Lung microvascular endothelial cell (primary cell): ENCODE measurements at places on chromosomes 3 and 15.

DNA sequence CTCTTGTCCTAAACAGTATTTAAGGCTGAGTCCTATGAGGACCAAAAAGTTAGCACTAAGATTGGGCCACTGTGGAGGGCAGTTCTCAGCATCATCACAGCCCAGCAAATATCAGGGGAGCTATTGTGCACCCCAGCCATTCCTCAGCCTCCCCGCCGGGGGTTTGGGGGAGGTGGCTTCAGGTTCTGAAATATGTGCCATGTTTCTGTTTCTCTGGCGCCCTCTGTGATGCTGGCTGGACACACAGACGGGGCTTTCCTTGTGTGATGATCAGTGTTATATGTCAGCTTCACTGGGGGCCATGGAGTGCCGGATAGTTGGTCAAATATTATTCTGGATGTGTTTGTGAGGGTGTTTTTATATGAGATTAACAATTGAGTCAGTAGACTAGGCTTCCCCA is 106.8 kb downstream of the GABRG3 start:
- DNase-seq: no peak

DNA sequence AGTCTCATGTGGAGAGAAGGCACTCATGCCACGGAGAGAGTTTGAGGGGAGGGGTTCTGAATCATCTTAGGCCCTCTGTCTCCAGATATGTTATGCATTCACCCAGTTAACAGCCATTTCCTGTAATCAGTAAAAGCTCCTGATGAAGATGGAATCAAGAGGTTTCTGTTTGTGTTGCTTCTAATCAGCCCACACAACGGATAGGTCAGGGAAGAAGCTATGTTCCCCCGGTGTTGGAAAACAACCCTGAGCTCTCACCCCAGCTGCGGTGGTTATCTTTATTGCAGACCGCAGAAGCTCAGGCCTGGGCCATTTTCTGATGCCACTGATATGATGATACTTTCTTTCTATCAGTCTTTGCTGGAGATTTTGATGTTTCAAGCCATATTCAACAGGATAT is 338.5 kb upstream of the ONECUT1 start:
- no peak for DNase-seq

DNA sequence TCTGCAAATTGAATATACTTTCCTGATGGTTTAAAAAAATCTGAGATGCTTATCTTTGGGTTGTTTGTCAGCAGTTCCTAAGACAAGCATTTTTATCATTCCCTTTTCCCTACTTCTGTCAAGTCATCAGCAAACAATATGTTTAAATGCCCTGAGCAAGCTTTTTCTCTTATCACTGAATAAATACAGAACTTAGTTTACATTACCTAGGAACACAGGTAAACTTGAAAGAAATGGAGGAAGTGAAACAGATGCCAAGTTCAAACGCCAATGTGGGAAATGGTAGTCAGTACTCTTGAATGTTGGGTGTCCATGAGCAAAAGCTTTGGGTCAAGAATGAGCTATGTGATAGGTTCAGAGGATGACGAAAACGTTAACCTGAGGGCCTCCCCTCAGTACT is 17.2 kb upstream of the TCAIM start:
- no peak for DNase-seq

- peak; percentile 68 for DNase-seq
Measured at GRCh38 chr3:154795582-154795981, 284.5 kb upstream of the MME start.

DNA sequence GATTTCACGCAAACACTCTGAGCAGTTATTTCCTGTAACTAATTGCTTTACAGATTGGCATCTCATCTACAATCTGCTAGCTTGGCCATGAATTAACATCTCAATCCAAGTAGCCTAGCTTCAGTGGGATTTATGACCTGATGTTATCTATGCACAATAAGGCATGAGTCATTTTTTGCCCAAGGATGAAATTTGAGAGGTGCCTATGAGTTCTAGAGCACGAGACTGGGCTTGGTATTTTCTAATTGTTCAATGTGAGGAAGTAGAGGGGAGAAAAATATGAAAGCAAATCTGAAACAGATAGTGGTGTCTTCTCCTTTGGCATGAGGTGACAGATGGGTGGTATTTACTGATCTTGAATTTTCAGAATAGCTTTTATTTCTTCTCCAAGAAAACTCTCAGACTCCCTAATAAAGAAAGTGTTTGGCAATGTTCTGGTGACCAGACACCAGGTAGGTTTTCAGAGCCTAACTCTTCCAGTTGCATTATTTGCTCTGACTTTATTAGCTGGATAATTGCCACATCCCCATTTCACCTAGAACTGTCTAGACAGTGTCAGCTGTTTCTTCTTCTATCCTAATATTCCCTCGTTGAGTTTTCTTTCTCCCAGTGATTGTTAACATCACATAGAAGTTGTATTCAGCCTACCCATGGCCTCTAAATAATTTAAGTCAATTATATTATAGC is 301.0 kb upstream of the UMPS start:
- DNase-seq: peak; percentile 11

DNA sequence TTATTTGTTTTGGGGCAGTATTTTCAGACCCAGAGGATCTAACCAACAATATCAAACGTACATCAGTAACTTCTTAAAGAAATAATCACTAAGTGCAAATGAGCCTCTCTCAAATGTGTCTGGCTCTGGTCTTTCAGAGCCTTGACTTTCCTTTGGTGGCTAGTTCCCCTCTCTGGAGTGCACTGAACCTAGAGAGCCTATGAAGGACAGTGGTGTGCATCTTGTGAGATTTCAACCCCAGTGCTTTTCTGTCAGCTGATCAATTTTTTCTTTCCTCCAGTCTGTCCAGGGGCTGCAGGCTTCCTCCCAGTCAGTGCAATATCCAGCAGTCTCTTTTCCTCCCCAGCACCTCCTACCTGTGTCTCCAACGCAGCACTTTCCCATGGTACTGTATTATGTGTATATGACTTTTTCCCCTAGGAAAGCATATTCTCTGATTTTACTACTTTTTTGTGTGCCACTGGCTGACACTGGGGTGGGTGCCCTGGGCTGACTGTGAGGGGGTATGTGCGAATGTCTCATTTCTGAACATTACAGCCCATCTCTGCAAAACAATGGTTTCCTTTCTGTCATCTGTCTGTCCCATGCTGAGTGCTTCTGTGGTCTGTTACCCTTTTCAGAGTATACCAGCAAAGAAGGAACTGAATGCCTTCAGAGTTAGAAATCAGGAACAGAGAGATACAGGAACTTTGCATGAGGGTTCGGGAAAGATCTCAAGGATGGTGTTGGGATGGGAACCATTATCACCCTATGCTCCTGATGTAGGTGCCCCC is 98.8 kb downstream of the ARPP21 start:
- no peak for DNase-seq

- DNase-seq: no peak
Measured at GRCh38 chr3:3356846-3357245, 177.4 kb upstream of the CRBN start.

GRCh38 chr15:25787855-25788520 is 75.1 kb downstream of the ATP10A start:
- DNase-seq: no peak

- no peak for DNase-seq
Measured at GRCh38 chr3:122217901-122218300, 34.4 kb downstream of the CASR start.

- no peak for DNase-seq
Measured at GRCh38 chr3:194022816-194023215, 113.1 kb upstream of the HES1 start.

DNA sequence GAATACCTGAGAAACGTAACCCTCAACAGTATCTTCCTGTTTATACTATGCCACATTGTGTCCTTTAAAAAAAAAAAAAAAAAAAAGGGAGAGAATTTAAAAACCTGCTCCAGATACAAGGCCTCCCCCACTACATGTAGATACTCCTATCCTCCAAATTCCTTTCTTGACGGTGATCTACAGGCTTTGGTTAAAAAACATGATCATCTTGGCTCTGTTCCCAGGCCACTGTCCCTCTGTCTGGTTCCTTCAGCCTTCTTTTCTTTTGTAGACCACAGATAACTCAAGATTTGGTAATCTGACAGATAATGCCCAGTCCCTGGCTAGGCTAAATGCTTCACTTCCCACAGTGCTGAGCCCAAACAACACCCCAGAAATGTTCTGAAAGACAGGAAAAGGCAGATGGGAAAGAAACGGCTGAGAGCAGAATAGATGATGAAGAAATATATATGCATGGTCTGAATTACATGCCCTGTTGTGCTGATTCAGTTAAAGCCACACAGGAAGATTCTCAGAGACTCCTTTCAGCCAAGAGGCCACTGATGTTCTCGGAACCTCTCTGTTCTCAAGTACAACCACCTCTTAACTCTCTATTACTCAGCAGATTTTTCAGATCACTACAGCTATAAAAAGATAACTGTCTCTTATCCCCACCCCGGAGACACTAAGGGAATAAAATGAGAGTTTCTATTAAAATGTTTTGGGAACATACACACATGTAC is 48.3 kb downstream of the NPTN start:
- no peak for DNase-seq

GRCh38 chr15:40958146-40958545 is 4.9 kb downstream of the CHAC1 start:
- no peak for DNase-seq

DNA sequence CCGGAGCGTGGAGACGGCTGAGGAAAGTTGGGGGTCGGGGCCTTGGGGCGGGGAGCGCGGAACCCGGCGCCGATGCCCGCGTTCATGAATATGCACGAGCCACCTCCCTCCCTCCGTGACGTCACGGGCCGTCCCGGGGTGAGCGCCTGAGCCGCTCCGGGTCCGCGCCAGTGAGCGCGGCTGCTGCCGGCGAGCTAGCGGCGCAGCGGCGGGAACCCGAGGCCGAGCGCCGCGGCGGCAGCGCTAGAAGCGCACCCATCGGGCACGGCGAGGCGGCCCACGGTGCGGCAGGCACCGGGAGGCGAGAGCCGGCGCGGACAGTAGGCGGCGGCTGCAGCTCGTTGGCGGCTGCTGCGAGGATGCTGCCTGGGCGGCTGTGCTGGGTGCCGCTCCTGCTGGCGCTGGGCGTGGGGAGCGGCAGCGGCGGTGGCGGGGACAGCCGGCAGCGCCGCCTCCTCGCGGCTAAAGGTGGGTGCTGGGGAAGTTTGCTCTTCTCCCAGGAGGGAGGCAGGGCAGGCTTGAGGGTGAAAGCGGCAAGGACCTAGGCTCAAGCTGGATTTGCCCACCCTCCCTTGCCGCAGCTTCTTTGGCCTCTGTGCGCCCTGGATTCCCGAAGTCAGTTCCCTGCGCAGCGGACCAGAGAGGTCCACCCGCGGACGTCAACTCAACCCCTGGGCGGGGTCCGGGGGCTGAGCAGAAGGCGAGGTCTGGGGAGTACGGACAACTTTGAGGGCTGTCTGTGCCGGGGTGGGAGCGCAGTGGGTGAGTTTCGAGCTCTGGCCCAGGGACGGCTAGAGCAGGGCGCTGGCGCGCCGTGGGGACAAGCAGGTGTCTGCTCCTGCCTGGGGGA is at the start of gene CLSTN2:
TSS of gene CLSTN2 (plus strand) at position 170 of the 850 bp plus-strand sequence.
- DNase-seq: peak; percentile 21

GRCh38 chr3:134155446-134155845 is 95.2 kb downstream of the RYK start:
- DNase-seq: no peak

GRCh38 chr15:45200799-45201556 is 13.2 kb upstream of the SHF start:
- peak; percentile 81 for DNase-seq

DNA sequence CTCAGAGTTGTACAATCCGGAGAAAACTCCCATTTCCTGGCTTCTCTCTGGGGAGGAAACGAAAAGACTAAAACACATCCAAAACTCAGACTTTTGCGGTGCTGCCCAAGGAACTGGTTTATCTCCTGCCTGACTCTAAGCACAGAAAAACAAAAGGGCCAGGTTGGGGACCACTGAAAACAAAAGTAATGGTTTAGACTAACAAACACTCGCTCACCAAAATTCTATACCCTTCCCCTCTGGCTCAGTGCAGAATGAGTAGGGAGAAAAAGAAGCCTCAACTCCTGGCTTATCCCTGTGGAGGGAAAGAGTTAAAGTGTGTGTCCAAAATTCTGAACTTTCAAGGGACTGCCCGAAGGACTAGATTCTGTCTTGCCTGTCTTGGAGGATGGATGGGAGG is 173.6 kb downstream of the FGF12 start:
- no peak for DNase-seq

GRCh38 chr15:42444415-42445063 is 46.4 kb downstream of the ZNF106 start:
- no peak for DNase-seq
